NCI-H1417 treated with DMSO at 0.1 percent for 48 hours (cell line): ENCODE measurements at places on chromosomes 4 and X.

GRCh38 chr4:141563723-141564122, 72.7 kb upstream of the IL15 start:
- DNase-seq = no peak

GRCh38 chr4:7649741-7650531, 215.2 kb upstream of the PSAPL1 start:
- DNase-seq = no peak

DNA sequence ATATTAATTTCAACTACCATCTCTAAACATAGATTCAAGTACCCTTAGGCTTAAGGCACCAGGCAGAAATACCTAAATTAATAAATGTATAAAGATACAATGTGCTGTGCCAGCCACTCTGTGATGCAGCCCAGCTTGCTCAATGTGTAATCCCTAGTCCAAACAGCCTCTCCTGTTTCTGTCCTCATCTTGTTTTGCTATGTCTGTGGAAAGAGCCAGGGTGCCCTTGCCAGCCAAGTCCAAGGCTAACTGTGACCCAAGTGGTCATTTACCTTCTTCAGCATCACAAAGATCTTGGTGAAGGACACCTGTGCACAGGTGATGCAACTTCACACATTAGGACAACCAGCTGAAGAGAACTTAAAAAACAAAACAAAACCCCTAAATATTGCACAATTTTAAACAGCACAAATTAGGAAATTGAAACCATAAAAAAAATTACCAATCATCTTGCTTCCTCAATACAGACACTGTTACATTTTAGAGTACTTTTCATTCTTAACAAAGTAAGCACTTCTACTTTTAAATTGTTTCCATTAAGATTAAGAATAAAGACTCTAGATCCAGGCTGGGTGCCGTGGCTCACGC, 89.6 kb downstream of the C4orf51 start:
- no peak for DNase-seq

DNA sequence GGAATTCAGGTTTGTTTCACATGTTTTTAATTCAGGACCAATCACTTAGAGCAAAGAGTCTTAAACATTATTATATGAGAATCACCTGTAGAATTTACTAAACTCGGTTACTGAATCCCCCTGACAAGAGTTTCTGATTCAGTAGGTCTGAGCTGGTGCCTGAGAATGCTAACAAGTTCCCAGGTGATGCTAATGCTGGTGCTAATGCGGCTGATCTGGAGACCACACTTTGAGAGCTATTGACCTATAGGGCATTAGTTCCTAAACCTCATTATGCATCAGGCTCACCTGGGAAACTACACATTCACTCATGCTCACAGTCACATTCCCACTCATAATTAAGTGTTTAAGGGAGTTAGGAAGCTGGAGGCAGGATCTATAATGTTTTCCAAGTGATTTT, 36.1 kb upstream of the NUDT6 start:
- DNase-seq = no peak

- no peak for DNase-seq
Measured at GRCh38 chr4:119113033-119113655, 22.5 kb upstream of the MYOZ2 start.

GRCh38 chr4:1522606-1523005, 116.4 kb upstream of the NKX1-1 start:
- DNase-seq = no peak

GRCh38 chr4:15457406-15458201, 12.1 kb upstream of the CC2D2A start:
- DNase-seq = no peak

DNA sequence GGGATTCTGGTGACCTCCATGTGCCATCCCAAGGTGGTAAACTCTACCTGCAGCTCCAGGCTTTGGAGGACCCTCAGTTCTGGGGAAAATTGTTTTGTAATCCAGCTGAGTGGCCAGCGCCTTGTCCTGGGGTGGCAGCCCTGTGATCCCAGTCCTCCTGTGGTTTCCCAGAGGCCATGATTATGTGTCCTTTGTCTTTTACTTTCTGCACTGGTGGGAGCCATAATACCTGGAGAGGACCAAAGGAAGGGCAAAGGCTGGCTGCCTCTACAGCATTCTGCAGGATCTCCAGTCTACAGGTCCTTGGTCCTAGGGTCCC, 64.0 kb downstream of the NBDY start:
- no peak for DNase-seq

- no peak for DNase-seq
Measured at GRCh38 chr4:133147921-133148689, 989 bp upstream of the PCDH10 start.

DNA sequence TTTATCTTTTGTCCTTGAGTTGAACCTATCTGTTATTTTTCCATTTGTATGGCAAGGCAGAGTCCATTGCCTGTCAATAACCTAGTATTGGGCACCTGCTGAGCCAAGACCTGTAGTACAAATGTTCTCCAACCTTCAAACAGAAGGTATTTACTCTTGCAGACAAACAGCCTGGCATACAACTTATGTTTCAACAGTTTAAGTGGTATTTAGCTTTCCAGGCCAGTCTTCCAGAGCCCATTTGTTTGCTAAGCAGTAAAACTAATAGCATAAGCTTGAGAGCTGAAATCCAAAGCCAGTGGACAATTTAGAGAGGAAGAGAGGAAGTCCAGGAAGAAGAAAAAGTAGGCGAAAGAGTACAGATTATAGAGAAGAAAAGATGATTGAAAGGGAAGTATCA, 979.3 kb downstream of the GLUD2 start:
- no peak for DNase-seq

- no peak for DNase-seq
Measured at GRCh38 chr4:56674984-56675383, 6.1 kb downstream of the HOPX start.

- no peak for DNase-seq
Measured at GRCh38 chr4:7206385-7206784, 14.0 kb downstream of the SORCS2 start.

GRCh38 chrX:46758163-46758955, 559 bp downstream of the SLC9A7 start:
- no peak for DNase-seq

DNA sequence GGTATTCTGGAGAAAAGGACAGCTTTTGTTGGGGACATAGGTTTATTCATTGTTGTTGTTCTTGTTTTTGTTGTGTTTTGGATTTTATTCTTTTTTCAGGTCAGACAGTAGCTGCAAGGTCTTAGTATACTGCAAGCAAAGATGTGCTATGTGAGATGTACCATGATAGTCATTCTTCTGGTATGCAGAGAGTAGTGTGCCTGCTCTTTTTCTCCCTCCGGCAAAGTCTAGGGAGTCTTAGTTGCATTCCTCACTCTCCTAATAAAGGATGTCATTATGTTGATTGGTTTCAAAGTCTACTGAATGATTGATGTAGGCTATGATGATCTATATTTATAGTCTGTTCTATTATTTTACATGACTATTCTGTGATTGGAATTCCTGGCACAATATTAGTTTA, 119.9 kb upstream of the POF1B start:
- DNase-seq = no peak

- no peak for DNase-seq
Measured at GRCh38 chrX:118271775-118272174, 74.1 kb upstream of the WDR44 start.

DNA sequence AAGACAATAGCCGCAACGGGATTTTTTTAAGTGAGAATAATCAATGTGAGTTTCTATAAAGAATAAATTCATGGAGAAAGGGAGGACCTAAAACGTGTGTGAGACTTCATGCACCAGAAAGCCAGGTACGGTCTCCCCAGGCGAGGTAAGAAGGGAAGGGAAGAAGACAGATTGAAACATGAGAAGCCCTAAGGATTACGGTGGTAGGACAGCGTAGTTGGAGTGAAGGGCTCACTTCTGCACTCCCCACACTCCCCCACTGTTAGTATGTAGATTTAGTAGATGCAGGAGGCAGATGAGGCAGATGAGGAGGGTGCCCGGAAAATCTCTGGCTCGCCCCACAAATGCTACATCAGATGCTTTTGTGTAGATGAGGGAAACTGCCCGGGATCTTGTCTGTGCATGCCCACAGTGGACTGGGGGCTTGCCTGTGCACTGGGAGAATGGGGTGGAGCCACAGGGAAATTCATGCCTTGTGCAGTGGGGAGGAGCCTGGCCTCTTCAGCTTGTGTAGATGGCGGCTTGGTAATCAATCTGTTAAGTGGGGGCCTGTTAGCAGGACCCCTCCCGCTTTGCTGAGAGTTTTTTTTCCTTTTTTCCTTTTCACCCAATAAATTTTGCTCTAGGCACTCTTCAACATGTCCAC, 1544.5 kb upstream of the TENM3 start:
- no peak for DNase-seq

DNA sequence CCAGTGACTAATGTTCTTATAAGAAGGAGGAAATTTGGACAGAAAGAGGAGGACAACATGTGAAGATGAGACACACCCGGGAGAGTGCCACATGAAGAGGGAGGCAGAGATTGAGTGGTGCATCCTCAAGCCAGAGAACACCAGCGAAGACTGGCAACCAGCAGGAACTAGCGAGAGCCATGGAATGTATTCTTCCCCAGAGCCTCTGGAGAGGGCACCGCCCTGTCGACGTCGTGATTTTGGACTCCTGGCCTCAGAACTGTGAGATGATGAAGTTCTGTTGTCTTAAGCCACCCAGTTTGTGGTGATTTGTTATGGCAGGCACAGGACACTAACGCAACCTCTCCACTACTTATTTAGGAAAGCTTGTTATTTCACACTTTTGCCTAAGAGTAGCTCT, 196.0 kb upstream of the TLL1 start:
- no peak for DNase-seq

GRCh38 chrX:21374163-21374993, at the start of gene CNKSR2:
Gene CNKSR2, plus strand, starts transcription at chrX:21374418. Its CDS starts 480 bp downstream, at chrX:21374898.
- peak; percentile 79 for DNase-seq

DNA sequence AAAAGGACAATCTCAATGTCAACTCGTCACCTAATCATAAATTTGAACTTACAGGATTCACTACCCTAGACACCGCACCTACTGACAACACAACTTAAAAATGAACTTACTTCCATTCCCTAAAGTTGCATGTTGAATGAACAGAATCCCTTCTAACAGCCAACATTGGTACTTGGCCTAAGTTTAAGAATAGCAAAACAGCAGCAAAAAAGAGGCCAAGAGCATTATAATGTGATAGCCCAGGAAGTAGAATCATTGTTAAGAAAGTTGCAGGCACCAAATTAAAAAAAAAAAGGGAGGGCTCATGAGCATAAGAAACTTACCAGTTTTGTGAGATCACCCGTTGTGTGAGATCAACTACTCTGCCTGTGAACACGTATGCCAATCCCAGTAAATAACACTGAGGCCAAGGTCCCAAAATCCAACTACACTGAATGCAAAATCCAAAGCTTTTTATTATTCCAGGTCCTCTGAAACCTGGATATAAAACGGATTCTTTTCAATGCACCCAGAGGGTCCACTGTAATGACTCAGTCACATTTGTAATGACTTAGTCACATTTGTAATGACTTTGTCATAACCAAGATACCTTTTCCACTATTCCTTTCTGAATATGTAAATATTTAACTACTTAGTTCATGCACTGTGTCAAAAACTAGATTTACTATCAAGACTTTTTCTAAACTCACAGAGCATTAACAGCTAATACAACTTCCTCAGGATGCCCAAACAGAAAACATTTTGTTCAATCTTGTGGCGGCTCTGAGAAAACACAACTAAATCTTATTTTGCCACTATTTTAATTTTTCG, 6.8 kb downstream of the HNRNPDL start:
- DNase-seq = no peak

GRCh38 chr4:104217526-104217925, 277.2 kb downstream of the CXXC4 start:
- no peak for DNase-seq

- DNase-seq = no peak
Measured at GRCh38 chrX:106932492-106932923, 12.3 kb downstream of the CLDN2 start.

- DNase-seq = no peak
Measured at GRCh38 chr4:80005863-80006262, 67.2 kb downstream of the ANTXR2 start.

DNA sequence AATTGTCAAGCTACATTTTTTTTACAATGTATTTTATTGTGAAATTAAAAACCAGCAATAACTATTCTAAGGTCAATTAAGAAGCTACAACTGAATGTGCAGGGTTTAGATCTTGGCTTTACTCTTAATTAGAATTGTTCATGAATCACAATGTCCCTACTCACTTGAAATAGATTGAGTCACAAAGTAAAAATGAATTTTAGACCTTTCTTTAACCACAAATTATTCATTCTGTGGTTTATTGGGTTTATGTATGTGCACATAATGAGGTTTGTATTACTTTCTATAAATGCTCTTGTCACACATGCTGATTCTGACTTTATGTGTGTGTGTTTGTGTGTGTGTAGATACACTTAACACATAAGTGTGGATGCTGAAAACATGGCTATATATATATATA, 647.0 kb upstream of the AADAT start:
- no peak for DNase-seq

GRCh38 chr4:115152081-115152480, 38.7 kb upstream of the NDST4 start:
- no peak for DNase-seq

DNA sequence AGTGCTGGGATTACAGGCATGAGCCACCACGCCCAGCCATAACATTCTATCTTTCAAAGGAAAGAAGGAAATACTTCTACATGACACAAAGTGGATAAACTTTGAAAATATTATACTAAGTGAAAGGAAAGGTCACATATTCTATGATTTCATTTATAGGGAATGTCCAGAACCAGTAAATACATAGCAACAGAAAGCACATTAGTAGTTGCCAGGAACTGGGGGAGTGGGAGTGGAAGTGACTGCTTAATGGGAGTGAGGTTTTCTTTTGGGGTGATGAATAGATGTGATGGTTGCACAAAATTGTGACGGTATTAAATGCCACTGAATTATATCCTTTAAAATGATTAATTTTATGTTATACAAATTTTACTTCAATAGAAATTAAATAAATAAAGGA, 95.7 kb upstream of the IL15 start:
- no peak for DNase-seq

DNA sequence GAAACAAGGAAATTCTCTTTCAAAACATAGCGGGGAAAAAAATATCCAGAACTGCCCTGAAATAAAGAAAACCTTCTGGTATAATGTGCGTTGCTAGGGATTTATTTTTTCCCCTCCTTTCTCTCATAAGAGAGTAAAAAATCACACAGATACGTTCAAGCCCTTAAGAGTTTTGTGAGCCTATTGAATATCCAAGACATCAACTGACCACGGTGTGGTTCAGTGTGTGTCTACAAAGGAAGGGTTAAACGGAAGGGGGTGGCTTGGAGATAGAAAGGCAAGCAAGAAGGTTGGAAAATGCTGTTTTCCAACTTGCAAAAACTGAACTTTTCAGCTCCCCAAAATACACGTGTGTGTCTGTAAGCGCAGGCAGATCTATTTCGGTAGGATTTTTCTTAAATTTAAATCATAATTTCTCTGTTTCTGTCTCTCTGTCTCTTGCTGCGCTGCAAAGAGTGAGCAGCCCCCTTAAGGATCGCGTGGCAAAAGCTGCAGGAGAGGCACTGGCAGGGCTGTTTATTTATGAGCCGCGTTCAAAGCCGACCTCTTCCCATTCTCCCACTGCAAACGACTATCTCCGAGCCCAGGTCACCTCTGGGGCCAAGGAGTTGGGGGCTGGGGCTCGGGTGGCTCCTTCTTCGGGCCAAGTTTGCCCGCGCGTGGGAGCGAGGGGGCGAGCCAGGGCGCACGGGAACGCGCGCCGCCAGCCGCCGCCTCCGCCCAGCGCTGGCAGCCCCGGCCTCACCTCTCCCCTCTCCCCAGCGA, 492 bp upstream of the SLIT2 start:
- DNase-seq = no peak

GRCh38 chr4:111807576-111807975, 337.7 kb upstream of the FAM241A start:
- DNase-seq = no peak

- DNase-seq = no peak
Measured at GRCh38 chrX:29477878-29478277, 737.5 kb upstream of the MAGEB2 start.
